Prostate gland (tissue), 2 donors: ENCODE measurements at places on chromosomes 5 and 9. TPM values are rescaled to one million over a fixed set of nuclear protein-coding genes. Genes with fewer than 3 reads are reported as not detected.

- no peaks in the 10 kb centered on the region for H3K36me3 ChIP-seq
- DNase-seq: no peak
- no peak overlapping the region for H3K4me3 ChIP-seq
- no peaks in the 10 kb centered on the region for H3K27me3 ChIP-seq
- H3K27ac ChIP-seq: no peak overlapping the region
These were observed 238.0 kb downstream of the DMAC1 start for GRCh38 chr9:7561527-7562080.

- no peaks in the 10 kb centered on the region for H3K27me3 ChIP-seq
- no peak for DNase-seq
- no peaks in the 10 kb centered on the region for H3K36me3 ChIP-seq
- H3K4me3 ChIP-seq: no peak overlapping the region
- H3K4me1 ChIP-seq: no peaks in the 10 kb centered on the region
- H3K27ac ChIP-seq: no peak overlapping the region
These were observed 120.2 kb upstream of the CCDC152 start for GRCh38 chr5:42636425-42636824.

- no peak overlapping the region for H3K4me3 ChIP-seq
- H3K36me3 ChIP-seq: no peaks in the 10 kb centered on the region
- no peaks in the 10 kb centered on the region for H3K27me3 ChIP-seq
- H3K27ac ChIP-seq: no peak overlapping the region
- DNase-seq: no peak
These were observed 550.6 kb downstream of the CDH10 start for GRCh38 chr5:24094081-24094679.

DNA sequence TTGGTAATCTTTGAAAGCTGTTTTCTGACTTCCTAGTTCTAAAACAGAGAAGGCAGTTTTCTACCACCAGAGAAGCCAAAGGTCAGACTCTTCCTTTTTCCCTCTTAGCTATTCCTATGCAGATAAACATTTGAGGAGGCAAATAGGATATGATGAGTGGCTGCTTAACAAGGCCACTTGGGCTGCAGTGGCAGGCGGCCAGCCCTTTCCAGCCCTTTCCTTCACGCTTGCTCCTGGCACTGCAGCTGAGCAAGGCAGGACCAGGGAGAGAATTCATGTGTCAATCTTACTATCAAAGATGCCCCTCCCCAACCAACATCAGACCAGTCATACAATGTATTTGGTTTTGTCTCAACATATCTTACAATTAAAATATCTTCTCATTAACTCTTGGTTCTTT is 36.8 kb upstream of the RNF38 start:
- no peak overlapping the region for H3K4me3 ChIP-seq
- H3K4me1 ChIP-seq: no peaks in the 10 kb centered on the region
- H3K27me3 ChIP-seq: no peaks in the 10 kb centered on the region

- no peak overlapping the region for H3K4me3 ChIP-seq
- H3K27ac ChIP-seq: no peak overlapping the region
- no peak for DNase-seq
- H3K4me1 ChIP-seq: no peaks in the 10 kb centered on the region
- H3K27me3 ChIP-seq: no peaks in the 10 kb centered on the region
These were observed 78.1 kb upstream of the MAMDC2 start for GRCh38 chr9:69965416-69966145.

DNA sequence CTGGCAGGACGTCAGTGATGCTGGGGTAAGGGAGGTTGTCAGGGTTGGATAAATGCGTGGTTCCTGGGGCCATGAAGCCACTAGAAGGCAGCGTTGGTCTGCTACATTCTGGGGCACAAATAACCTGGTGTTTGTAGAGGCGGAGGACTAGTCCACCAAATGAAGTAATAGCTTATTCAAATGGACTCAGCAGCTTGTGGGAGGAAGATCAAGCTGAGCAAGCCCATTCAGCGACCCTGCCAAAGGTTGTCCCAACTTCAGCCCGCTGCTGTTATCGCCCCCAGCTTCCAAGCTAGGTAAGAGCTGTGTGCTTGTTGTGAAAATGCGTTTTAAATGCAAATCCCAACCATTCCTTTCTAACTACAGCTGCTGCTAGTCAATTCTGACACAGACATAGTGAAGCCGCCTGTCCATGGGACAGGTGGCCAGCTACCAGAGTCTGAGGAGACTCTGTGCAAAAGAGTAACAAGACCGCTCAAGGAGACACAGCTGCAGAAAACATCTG is 7.6 kb upstream of the FAM240B start:
- no peak overlapping the region for H3K27ac ChIP-seq
- no peak overlapping the region for H3K4me3 ChIP-seq
- DNase-seq: no peak
- no peaks in the 10 kb centered on the region for H3K36me3 ChIP-seq
- H3K27me3 ChIP-seq: peaks cover 3% of the 10 kb centered on the region

The ZNF883 gene
- total RNA-seq: 1.5 TPM

- H3K27ac ChIP-seq: no peak overlapping the region
- peaks cover 4% of the 10 kb centered on the region for H3K27me3 ChIP-seq
- no peaks in the 10 kb centered on the region for H3K36me3 ChIP-seq
- H3K4me3 ChIP-seq: no peak overlapping the region
- DNase-seq: no peak
These were observed 43.8 kb upstream of the FCN1 start for GRCh38 chr9:134961331-134962064.

DNA sequence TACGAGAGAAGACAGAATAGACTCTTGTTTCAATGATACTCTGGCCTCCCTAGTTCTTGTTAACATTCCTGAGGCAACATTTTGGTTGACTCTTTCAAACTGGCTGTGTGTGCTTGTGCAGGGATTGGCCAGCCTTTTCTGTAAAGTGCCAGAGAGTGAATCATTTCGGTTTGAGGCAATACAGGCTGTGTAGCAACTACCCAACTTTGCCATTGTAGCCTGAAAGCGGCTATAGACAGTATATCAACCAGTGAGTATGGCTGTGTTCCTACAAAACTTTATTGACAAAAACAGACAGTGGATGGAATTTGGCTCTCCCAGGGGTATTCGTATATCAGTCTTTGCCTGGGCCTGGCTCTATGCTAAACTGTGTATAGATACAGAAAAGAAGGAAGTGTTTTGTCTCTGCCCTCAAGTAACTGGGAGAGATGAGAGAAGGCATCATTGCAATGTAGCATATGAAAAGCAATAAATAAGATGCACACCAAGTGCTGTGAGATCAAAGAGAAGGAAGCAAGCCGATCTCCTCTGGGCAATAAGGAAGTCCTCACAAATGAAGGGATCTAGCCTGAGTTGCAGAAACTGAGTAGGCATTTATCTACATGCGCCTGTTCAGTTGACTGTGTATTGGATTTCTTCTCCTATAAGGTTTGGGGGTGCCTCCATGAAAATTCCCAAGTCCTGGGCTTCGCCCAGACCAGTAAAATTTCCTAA is 568.0 kb upstream of the KLF4 start:
- H3K27ac ChIP-seq: peak overlapping the region; percentile 16

DNA sequence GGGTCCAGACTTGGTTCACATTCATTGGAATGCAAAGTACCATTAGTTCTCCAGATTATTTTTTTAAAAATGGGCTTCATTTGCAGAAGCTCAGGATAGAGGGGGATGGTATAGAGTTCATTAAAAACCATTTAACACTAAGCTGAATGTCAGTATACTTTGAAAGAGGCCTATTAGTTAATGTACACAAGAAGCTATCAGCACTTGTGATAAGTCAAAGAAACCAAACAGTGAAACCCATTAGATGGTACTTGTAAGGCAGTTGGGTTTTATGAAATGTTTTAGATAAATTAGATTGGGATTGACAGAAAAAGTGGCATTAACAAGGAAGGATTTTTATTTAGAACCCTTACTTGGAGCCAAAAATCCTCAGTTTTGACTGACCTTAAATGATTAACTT is 229.2 kb upstream of the MPDZ start:
- H3K27ac ChIP-seq: no peak overlapping the region
- H3K36me3 ChIP-seq: no peaks in the 10 kb centered on the region
- no peaks in the 10 kb centered on the region for H3K27me3 ChIP-seq
- no peaks in the 10 kb centered on the region for H3K4me1 ChIP-seq

- H3K27me3 ChIP-seq: peaks cover 66% of the 10 kb centered on the region
- DNase-seq: no peak
- H3K36me3 ChIP-seq: no peaks in the 10 kb centered on the region
- H3K27ac ChIP-seq: no peak overlapping the region
These were observed 199.4 kb downstream of the MEF2C start for GRCh38 chr5:88683506-88684135.

The WNT8A gene
- not detected for total RNA-seq

The DMRTA1 gene
- total RNA-seq: 5.5 TPM

The NIM1K gene
- not detected for total RNA-seq

The FUT7 gene
- 0.57 TPM for total RNA-seq

The PPP1R2B gene
- not detected for total RNA-seq

The IL17B gene
- not detected for total RNA-seq

- no peak overlapping the region for H3K27ac ChIP-seq
- no peak overlapping the region for H3K4me3 ChIP-seq
- no peaks in the 10 kb centered on the region for H3K4me1 ChIP-seq
- H3K36me3 ChIP-seq: peaks cover under 1% of the 10 kb centered on the region
These were observed 13.0 kb downstream of the HIGD2A start for GRCh38 chr5:176401281-176402205.

- no peaks in the 10 kb centered on the region for H3K36me3 ChIP-seq
- no peak overlapping the region for H3K27ac ChIP-seq
These were observed 269.5 kb downstream of the CD180 start for GRCh38 chr5:66927140-66927539.

- DNase-seq: no peak
- H3K27ac ChIP-seq: no peak overlapping the region
- no peak overlapping the region for H3K4me3 ChIP-seq
- H3K4me1 ChIP-seq: no peaks in the 10 kb centered on the region
These were observed 111.2 kb downstream of the GALNT10 start for GRCh38 chr5:154301726-154302125.

DNA sequence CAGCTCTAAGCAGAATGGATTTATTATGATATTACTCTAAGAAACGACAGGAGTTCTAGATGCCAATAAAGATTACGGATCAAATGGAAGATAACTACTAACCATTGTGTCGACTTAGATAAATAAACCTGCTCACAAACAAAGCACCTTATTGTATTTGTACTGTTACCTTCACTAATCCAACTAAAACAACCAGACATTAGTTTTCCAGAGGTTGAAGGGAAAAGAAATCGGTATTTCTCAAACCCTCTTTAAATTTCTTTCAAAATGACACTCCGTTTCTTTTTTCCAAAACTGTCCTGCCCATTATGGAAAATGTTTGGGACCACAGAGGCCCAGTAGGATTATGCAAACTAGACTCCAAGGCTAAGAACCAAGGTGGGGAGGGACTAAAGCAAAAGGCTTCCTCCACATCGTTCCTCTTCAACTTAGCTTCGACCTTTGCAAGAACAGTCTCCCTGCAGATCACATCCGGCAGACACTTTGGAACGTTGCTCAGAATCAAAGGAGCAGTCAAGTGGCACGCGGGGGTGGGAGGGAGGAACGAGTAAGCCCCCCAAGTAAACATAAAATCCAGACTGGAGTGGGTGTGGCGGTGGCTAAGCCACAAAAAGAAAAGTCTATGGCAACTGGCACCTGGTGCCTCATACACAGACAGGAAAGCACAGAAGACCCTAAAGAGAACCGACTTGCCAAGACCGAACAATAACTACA is 2.7 kb downstream of the MLLT3 start:
- no peaks in the 10 kb centered on the region for H3K27me3 ChIP-seq
- no peak for DNase-seq
- H3K27ac ChIP-seq: peak overlapping the region; percentile 87
- no peaks in the 10 kb centered on the region for H3K36me3 ChIP-seq
- H3K4me1 ChIP-seq: peaks cover 2% of the 10 kb centered on the region
- peak overlapping the region; percentile 80 for H3K4me3 ChIP-seq

The KCNV2 gene
- total RNA-seq: 1.4 TPM

The FOXD4L3 gene
- not detected for total RNA-seq

The SAP30L gene
- 35.9 TPM for total RNA-seq

GRCh38 chr5:32942225-32942989 is 231.3 kb downstream of the NPR3 start:
- no peaks in the 10 kb centered on the region for H3K36me3 ChIP-seq
- no peak for DNase-seq
- H3K4me1 ChIP-seq: no peaks in the 10 kb centered on the region
- H3K4me3 ChIP-seq: no peak overlapping the region
- no peak overlapping the region for H3K27ac ChIP-seq

The C9orf152 gene
- total RNA-seq: 9.0 TPM

The AHRR gene
- total RNA-seq: 1.9 TPM

DNA sequence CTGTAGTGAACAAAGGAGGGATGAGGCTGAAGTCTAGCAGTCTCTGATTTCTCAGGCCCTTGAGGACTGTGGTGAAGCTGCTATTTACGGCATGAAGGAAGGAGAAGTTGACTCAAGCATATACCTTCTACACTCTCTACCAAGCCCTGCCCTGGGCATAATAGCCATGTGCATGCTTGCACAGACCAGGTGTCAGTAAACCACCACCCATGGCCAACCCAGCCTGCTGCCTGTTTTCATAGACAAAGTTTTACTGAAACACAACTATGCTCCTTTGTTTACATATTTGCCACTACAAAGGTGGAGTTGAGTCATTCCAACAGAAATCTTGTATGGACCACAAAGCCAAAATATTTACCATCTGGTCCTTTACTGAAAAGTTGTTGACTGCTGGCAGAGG is 126.9 kb downstream of the PAPPA start:
- no peak overlapping the region for H3K4me3 ChIP-seq
- no peaks in the 10 kb centered on the region for H3K27me3 ChIP-seq
- H3K4me1 ChIP-seq: no peaks in the 10 kb centered on the region

The STK32A gene
- total RNA-seq: 0.64 TPM

DNA sequence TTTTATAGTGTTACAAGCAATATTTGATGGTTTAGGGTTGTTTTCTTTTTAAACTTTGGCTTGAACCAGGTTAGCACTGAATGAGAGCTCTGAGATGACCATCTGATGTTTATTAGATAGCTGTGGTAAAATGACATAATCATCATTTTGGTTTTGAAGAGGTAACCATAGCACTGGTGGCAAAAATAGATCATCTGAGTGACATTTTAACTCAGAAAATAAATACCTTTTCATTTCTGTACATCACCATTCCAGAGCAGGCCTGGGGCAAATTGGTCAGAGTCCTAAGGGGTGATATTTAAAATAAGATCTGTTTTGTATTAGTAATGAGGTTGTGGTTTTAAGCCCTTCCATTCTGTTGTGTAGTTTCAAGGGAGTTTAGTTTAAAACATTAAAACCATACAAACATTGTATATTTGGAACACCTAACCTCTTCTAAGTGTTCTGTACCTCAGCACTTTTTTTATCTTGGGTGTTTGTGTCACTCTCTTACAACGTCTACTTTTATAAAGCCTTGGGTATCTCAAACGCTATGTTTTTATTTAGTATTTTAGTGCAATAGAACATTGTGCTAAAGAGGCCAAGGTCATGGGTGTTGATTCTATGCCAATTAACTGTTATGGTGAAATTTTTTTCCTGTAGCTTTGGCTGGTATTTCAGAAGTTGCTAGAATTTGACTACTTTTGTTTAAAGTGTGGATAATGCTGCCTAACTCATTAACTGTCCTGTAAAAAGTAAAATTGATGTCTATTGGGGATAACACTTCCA is 166.1 kb downstream of the CD180 start:
- H3K36me3 ChIP-seq: no peaks in the 10 kb centered on the region
- H3K27me3 ChIP-seq: no peaks in the 10 kb centered on the region
- H3K4me1 ChIP-seq: no peaks in the 10 kb centered on the region

The CNTLN gene
- 4.1 TPM for total RNA-seq

The ZFP2 gene
- total RNA-seq: 4.5 TPM

GRCh38 chr5:150078802-150079689 is 7.3 kb downstream of the CSF1R start:
- H3K36me3 ChIP-seq: no peaks in the 10 kb centered on the region
- no peak overlapping the region for H3K4me3 ChIP-seq
- DNase-seq: no peak
- no peaks in the 10 kb centered on the region for H3K27me3 ChIP-seq
